ENCODE measurements at places on chromosomes 1 and 21.

DNA sequence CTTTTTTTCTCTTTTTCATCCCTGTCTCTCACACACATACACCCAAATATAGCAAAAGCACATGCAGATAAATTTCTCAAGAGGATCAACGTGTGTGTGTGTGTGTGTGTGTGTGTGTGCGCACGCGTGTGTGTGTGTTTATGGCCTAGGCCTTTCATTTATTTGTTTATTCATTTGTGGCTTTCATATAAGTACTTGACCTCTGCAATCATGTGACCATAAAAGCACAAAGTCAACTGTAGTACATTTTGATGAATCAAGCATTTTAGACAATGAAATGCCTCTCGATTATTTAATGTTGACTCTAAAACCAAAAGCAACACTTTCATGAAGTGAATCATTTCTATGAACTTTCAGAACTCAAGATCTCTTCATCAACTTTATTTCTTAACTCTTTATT is 194.1 kb upstream of the ADGRL2 start:
- DNase-seq: no peak

- no peak for DNase-seq
Observed at GRCh38 chr1:36182734-36183133, 26.8 kb downstream of the MAP7D1 start.

- no peak for DNase-seq
Observed at GRCh38 chr1:28412731-28413130, 43.2 kb downstream of the PHACTR4 start.

DNA sequence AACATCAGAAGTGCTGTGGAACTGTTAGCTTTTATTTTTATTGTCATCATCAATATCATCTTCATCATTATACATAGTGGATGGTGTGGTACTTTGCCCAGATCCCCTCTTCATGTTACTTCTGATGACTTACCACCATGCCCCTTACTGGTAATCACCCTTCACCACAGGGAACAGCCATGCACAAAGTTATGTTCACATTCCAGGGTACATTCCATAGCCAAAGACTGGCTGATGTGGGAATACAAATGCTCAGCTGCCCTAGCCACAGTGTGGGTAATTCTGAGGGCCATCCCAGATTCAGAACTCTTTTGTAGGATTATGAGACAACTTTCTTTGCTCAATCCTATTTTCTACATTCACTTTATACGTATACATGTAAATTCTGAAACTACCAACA is 691.3 kb upstream of the CXADR start:
- DNase-seq: no peak

GRCh38 chr1:4133297-4133938 is 233.3 kb upstream of the C1orf174 start:
- no peak for DNase-seq

- no peak for DNase-seq
Observed at GRCh38 chr1:77704736-77705135, 22.3 kb upstream of the ZZZ3 start.

DNA sequence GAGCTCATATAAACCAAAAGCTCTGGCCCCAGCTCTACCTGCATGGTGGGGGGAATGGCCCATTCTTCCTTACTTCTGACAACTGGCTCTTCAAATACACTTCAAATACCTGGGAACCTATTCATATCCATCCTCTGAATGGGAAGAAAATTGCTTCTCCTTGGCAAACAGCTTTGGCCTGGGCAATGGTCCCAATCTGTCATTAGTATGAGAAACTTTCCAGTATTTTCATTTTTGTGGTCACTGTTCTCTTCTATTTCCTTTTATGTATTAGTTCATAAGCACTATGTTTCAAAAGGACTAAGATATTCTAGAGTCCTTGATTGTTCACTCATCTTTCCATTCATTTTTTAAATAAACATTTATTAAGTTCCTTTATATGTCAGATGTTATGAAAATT is 5.2 kb upstream of the HSD3B2 start:
- DNase-seq: no peak

- DNase-seq: no peak
Observed at GRCh38 chr1:207966521-207966920, 55.6 kb upstream of the CD34 start.

DNA sequence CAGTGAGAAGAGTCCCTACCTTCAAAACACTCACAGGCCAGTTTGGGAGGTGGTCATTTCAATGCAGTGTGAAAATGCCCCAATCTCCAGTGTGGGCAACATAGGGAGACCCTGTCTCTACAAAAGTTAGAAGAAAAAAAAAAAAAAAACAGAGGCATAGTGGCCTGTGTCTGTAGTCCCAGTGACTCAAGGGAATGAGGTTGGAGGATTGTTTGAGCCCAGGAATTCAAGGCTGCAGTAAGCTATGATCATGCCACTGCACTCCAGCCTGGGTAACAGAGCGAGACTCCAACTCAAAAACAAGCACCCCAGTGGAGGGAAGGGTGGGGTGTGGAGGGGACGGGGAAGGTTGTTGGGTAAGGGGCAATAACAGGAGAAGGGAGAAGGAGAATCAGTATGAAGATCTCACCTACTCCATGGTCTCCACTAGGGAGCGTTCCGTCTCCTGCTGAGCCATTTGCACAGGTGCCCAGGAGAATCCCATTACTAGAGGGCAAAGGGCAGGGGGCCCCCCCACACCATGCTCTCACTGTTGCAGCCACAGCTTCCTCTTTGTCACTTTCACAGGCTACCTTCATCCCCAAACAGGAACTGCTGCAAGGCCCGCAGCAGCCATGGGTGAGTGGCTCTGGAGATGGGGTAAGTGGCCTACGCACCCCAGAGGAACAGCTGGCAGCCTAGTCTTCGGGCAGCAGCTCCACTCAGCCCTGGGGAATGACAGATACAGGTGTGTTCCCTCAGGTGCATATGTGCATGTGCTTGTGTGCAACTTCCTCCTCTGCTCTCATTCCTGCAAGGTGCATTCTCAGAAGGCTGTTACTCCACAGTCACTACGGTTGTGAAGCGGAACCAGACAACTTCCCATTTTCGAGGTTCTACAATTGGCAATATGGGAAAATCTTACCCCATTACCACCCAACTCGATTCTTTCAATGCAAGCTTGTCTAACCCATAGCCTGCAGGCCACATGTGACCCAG is 87.9 kb upstream of the LYST start:
- no peak for DNase-seq

GRCh38 chr1:209885403-209886218 is 52.4 kb upstream of the SYT14 start:
- no peak for DNase-seq

DNA sequence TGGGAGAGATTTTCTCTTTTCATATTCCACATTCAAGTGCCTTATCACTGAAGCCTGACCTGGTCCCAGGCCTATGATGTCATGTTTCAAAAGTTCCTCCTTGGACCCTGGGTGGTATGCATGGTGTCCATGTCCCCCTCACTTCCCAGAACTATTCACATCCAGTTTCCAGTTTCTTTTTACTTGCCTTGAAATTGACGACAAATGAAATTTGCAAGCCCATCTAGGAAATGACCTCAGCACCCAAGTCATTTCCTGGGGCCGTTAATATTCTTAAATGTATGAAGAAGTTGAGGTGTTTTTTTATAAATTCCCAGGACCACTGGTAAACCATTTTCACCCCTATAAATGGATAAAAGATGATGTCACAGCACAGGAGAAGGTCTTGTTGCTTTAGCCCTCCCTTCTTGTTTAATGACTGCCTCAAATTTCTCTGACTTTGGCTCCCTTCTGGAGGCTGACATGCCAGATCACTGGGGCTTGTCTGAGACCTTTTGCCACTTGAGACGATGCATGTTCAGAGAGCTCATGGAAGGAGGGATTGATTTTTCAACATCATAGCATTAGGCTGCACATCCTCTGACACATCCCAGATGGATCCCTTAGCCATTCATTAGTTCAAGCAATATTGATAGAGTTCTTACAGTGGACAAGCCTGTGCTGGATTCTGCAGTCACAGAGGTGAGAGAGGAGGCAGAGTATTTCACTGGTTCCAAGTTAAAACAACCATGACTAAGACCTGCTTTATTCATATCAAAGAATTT is 221.3 kb downstream of the PLPP3 start:
- no peak for DNase-seq
